ENCODE measurements at places on chromosomes 2 and 18.
A peak's percentile ranks its signal among the peaks of the same experiment; 100 is the strongest.

DNA sequence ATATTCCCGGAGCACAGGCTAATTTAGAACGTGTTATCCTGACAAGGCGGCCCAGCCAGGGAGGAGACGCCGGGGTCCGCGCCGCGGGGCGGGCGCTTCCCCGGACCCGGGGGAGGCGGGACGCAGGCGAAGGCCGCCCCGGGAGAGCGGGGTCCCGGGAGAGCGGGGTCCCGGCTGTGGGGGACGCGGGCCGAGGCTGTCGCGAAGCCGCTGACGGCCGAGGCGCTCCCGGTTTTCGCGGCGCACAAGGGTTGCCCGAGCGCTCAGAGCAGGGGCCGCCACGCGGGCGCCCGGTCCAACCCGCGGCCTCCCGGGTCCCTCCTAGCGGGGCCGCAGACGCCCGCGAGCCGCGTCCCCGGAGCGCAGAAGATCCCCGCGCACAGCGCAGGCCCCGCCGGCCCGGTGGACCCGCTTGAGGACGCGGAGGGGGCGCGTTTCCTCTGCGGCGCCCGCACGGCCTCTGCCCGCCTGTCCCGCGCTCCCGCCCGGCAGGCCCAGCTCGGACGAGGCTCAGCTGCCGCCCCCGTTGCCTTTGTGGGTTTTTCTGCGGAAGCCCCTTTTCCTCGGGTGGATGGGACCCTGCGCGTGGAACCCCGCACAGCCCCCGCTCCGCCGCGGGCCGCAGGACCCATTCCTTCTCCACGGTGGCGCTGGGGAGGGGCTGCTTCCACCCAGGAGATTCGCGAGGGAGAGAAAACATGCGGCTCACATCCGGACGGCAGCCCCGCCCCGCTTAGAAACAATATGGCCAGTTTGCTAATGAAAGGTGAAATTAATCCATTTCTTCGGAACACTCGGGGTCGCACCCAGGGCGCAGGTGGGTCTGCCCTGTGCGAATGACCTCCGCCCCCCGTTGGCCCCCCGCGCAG lies 9.6 kb upstream of the KCNG2 start:
- DNase-seq, result peak; percentile 45

- DNase-seq, result no peak
Measured at GRCh38 chr2:158557752-158558151, 101.0 kb downstream of the PKP4 start.

GRCh38 chr2:99561804-99562203 lies 72.0 kb upstream of the REV1 start:
- no peak for DNase-seq

- DNase-seq, result no peak
Measured at GRCh38 chr2:176818076-176818475, 394.5 kb upstream of the HNRNPA3 start.

DNA sequence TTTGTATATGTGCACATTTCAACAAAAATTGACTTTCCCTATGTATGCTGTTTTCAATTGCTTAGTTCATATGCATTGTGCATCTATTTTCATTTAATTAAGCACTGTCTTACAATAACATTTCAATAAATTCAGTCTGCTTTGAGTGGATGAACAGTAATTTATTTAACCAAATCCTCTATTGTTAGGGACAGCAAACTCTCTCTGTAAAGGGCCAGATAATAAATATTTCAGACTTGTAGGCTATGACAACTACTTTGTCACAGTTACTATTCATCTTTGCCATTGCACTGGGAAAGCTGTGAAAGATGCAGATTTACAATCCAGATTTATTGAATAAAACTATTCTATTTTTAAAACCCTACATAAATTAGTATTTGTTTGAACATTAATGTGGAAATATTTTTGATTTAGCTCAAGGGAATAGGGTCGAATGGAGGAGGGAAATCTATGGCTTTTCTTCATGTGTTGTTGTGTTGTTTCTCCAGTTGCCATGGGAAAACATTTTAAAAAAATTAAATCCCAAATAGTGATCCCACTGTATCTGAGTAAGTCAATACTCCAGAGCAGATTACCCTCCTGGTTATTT lies 14.2 kb upstream of the RAB27B start:
- DNase-seq, result no peak

DNA sequence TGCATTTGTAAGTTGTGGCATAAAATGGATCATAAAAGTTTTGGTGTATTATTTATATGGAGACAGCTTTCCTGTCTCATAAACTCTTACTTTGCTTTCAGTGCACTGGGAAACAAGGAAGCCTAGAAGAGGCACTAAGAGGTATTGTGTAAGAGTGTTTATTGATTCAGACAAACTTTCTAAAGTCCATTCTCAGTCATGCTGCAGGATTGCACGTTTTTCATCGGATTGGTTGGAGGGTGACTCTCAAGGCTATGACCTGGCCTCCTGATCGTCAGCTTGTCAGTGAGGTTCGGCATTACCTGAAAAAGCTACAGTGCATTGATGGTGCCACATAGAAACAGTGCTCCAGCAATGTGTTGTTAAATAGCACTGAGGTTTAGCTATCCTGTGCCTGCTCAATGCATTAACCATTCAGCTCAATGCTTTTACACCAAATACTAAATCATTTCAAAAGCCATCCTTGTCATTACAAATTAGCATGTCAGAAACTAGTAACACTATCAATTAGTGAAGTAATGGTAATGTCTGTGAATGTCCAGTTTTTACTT lies 545.5 kb downstream of the CBLN2 start:
- no peak for DNase-seq

- DNase-seq, result no peak
Measured at GRCh38 chr2:232984451-232985207, 28.4 kb downstream of the NGEF start.

GRCh38 chr18:4357579-4357978 lies 97.5 kb downstream of the DLGAP1 start:
- peak; percentile 27 for DNase-seq

DNA sequence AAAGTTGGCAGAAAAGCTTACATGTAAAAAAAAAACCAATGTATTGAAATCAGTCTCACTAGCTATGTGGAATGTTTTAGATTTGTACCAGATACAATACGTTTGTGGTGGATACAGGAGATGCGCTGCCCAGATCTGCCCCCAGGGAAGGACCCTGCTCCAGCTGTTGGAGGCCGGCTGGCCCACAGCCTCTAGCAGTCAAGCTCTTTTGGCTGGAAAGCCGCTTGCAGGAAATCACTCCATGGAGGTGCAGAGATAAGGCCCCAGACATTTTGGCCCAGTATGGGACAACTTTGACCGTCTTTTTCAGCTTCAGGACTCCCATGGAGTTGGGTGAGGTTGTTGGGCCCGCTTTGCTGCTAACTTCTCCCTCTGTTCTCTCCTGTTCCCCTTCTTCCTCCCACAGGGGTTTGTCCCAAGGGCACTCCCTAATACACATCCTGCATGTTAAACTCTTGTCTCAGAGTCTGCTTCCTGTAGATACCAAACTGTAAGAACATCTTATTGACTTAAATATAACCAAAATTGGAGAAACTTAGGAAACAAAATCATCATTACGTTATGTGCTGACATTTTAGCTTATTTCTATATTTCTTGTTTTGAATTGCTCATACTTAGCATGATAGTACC lies 1.7 kb upstream of the QPCT start:
- DNase-seq, result no peak
